Stimulated activated CD8-positive, alpha-beta memory T cell treated with anti-CD3 and anti-CD28 coated beads, Interleukin-4, amount 100 ng/mL, for 24 hours (primary cell): ENCODE measurements at places on chromosomes 2 and 18.

DNA sequence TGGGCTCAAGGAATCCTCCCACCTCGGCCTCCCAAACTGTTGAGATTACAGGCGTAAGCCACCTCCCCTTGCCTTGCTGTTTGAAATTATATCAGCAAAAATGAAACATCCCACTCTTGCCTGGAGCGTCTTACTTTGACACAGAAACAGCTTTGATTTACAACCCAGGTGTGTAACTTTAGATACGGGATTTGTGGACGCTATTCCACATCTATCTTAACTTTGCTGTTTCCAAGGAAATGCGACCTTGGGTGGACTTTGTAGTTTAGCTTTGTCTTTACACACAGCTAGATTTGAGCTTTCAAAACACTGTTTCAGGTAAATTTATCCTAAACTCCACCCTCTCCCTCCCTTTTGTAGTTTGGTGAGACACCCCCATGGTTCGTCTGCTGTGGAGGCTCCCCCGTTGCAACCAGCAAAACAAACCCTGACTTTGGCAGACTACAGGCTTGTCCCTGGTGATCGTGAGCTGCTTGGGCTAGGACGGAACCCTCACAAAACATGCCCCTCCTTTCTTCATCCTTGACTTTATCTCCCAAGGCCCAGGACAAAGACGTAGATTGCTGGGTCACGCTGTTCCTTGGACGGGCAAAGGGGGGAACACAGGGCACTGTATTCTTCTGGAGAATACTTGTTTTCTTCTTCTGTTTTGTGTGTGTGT is 5.5 kb upstream of the MSH6 start:
- DNase-seq, result no peak

GRCh38 chr2:28411166-28411755 is 18.6 kb downstream of the FOSL2 start:
- DNase-seq, result no peak

DNA sequence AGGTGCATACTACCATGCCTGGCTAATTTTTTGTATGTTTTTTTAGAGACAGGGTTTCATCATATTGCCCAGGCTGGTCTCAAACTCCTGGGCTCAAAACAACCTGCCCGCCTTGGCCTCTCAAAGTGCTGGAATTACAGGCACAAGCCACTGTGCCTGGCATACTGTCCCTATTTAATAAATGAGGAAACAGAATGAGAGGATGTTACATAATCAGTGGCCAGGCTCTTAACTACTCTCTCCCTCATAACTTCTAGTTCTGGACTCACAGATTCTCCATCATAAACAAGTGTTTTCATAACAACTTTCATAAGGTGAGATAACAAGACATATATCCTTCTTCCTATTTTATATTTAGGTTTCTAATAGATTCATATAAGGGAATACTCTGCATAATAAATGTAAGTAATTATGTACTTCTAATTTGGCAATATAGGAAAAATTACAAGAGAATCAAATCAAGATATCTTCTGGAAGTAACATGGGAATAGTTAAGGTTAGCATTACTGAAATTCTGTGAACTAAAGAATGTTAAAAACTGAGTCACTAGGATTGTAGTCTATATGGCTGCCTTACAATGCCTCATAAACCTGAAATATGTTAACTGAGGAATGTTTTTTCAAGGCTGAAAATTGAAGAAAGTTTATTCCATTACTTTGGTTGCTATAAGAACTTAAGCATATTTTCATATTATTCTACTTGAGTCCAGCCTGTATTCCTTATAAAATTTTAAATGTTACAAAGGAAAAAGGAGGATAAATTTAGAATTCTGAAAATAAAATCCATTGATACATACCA is 71.3 kb downstream of the SLC25A12 start:
- DNase-seq, result no peak

DNA sequence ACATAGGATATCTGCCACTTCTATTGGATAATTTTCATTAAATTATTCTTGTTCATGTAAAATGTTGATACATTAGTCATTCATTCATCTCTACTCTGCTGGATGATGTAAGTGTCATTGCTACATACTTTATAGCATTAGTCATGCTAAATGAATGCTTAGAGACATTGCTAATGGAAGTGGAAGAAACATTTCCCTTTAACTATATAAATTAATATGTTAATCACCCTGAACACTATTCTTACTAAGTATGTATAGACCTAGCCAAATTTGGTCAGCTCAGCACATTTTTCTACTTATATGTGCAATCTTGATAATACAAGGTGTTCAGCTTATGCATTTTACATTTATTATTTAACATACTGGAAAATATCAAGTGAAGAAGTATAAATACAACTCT is 160.2 kb downstream of the DPP4 start:
- no peak for DNase-seq

GRCh38 chr2:112794841-112795240 is 10.5 kb upstream of the IL1A start:
- no peak for DNase-seq

DNA sequence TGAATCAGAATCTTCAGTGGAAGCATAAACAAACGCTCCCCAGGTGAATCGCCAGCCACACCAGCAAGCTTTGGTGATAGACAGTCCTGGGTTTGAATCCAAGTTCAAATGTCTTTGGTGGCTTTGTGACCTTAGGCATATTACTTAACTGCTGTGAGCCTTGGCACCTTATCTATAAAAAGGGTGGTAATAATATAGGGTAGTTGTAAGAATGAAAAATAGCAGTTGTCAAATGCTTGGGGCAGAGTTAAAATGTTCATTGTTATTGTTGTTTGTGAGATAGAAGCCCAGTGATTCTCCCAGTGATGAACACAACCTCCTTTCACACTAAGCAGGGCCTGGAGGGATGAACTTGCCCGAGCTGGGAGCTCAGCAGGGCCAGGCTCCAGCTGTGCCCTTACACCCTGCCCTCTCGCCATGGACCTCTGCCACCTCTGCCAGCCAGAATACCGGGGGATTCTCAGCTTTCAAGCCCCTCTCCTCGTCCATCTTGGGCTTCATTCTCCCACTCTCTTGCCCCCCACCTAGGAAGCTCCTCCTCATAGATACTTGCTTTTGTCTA is 6.1 kb upstream of the TMBIM1 start:
- no peak for DNase-seq

DNA sequence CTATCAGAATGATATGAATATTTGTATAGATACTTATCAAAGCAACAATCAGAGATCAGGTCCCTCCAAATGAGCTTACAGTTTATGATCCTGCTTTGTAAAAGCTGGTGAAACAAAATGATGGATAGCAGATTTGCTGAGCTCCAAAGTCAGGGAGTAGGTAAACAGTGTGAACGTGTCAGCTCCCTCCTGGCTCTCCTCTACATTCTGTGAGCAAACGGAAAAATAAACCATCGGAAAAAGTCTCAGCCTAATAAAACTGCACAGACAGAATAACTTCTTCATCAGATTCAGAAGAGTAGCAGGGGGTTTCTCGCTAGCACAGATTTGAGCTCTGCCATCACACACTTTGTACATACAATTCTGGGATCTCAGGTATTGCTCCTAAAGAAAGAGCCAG is 51.3 kb downstream of the BCL11A start:
- DNase-seq, result no peak

DNA sequence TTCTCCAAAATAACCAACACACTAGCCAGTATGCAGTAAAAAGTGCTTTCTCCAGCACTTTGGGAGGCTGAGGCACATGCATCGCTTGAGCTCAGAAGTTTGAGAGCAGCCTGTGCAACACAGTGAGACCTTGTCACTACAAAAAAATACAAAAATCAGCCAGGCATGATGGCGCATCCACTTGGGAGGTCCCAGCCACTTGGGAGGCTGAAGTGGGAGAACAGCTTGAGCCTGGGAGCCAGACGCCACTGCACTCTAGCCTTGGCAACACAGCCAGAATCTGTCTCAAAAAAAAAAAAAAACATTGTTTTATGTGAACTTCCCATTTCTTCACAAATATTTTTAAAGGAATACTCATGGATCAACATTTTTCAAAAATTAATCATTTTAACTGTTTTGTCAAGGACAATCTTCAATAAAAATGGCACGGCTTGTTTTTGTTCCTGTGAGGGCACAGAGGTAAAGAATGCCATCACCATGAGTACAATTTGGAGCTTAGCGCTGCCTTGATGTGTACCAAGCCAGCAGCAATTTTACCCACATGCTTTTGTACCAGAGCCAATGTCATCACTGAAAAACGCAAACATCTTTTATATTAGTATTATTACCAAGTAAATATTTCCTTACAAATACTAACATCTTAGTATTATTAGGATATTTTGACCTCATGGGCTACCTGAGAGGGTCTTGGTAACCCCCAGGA is 26.7 kb downstream of the RAB1A start:
- DNase-seq, result no peak

GRCh38 chr2:172083628-172084394 is 1.5 kb upstream of the DLX1 start:
- DNase-seq, result no peak
